NCI-H460 (cell line): ENCODE measurements at places on chromosomes 1 and 21. TPM values are rescaled to one million over a fixed set of nuclear protein-coding genes. Genes with fewer than 3 reads are reported as not detected.

C1orf87 gene
- not detected in 2 replicates for total RNA-seq

PEX14 gene
- 9.6 and 12.2 TPM in 2 replicates for total RNA-seq

LCE2B gene
- total RNA-seq, result not detected in 2 replicates

TOMM40L gene
- 8.3 and 9.1 TPM in 2 replicates for total RNA-seq

C1orf210 gene
- total RNA-seq, result 0.12 TPM in 1 of 2 replicates, not detected in the other

CLIC4 gene
- 170 and 172 TPM in 2 replicates for total RNA-seq

ASTN1 gene
- total RNA-seq, result 0.47 and 0.55 TPM in 2 replicates

RXFP4 gene
- not detected in 2 replicates for total RNA-seq

LCE1D gene
- not detected in 2 replicates for total RNA-seq

HHAT gene
- 3.6 and 4.4 TPM in 2 replicates for total RNA-seq

TP73 gene
- total RNA-seq, result 0.07 and 0.17 TPM in 2 replicates

TRIM45 gene
- total RNA-seq, result 2.4 and 2.9 TPM in 2 replicates

PLPPR5 gene
- not detected in 2 replicates for total RNA-seq

FAM151A gene
- total RNA-seq, result not detected in 2 replicates

DCDC2B gene
- total RNA-seq, result not detected in 2 replicates

C4BPA gene
- not detected in 2 replicates for total RNA-seq

SLC30A10 gene
- total RNA-seq, result not detected in 2 replicates

HHIPL2 gene
- total RNA-seq, result 24.7 and 26.0 TPM in 2 replicates

SLC6A9 gene
- 12.1 and 12.9 TPM in 2 replicates for total RNA-seq

FMO5 gene
- total RNA-seq, result 0.07 TPM in 1 of 2 replicates, not detected in the other

GBP7 gene
- total RNA-seq, result not detected in 2 replicates

RAB42 gene
- total RNA-seq, result 0.46 and 1.4 TPM in 2 replicates

OR2L13 gene
- total RNA-seq, result not detected in 2 replicates

PMF1 gene
- total RNA-seq, result 47.5 and 59.2 TPM in 2 replicates

TENT5C gene
- 0.09 and 0.12 TPM in 2 replicates for total RNA-seq

KRTAP21-2 gene
- not detected in 2 replicates for total RNA-seq

KLHL12 gene
- 41.0 and 44.6 TPM in 2 replicates for total RNA-seq

RBP7 gene
- total RNA-seq, result 0.49 and 0.62 TPM in 2 replicates
